Renal pelvis (tissue), 12 donors: ENCODE measurements at places on chromosomes 13 and 19.
A peak's percentile ranks its signal among the peaks of the same experiment; 100 is the strongest.

DNA sequence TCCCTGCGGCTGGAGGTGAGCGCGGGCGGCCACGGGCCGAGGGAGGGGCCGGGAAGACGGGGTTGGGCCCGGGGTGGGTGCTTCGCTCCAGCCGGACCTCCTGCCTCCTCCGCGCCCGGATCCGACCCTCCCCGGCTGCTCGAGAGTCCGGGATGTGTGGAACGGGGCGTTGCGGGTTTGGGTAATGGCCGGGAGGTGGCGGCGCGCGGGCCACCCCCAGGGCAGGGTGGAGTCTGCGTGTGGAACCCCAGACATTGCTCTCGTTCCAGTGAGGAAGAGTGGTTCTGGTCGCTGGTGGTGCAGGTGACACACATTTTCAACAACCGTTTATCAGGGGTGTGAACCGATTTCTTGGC, 38.8 kb downstream of the ARHGEF7 start:
- no peak for DNase-seq

GRCh38 chr19:4310247-4311121, 6.1 kb downstream of the FSD1 start:
- no peak for DNase-seq

- DNase-seq: no peak
These were observed 427.0 kb upstream of the KLF12 start for GRCh38 chr13:74561155-74561554.

GRCh38 chr19:47221080-47221841, 9.7 kb downstream of the BBC3 start:
- DNase-seq: no peak

DNA sequence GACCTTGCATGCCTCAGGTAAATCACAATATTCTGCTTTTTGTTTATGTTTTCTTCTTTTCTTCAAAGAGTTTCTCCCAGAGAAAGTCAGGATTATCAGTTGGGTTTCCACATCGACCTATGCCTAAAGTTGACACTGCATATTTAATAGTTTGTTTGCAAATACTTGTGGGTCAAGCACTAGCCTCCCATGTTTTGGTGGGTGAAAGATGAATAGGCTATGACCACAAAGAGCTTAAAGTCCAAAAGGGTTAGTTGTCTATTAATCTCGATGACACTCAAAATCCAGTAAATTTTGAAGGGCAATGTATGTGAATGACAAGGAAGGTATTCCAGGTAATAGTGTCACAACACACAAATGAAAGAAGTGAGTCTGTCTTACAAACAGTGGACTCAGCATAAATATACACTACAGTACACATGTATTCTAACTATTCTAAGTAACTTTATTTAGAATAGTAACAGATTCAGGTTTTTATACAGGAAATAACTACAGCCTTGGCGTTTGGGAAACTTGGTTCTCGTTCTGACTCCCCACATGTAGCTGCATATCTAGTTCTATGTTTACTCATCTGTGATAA, 667.1 kb downstream of the PCDH17 start:
- DNase-seq: no peak

DNA sequence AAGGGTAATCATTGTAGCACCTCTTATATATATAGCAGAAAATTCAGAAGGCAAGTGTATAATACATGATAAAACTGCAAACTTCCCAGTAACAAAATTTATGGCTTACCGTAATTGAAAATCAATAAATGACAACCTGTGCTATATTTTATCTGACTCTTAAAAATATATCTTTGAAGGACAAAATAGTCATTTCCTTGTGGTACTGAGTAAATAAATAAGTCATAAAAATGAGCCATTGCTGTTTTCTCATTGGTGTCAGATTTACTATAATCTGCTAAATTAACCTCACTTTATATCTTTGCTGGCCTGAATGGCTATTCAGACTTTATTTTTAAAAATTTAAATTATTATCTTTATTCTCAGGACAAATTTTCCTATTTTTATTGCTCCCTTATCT, 1319.1 kb upstream of the SPRY2 start:
- no peak for DNase-seq

GRCh38 chr19:29620931-29621351, 14.9 kb downstream of the POP4 start:
- DNase-seq: no peak

GRCh38 chr19:47813304-47813994, 8.3 kb upstream of the CRX start:
- DNase-seq: peak; percentile 57

DNA sequence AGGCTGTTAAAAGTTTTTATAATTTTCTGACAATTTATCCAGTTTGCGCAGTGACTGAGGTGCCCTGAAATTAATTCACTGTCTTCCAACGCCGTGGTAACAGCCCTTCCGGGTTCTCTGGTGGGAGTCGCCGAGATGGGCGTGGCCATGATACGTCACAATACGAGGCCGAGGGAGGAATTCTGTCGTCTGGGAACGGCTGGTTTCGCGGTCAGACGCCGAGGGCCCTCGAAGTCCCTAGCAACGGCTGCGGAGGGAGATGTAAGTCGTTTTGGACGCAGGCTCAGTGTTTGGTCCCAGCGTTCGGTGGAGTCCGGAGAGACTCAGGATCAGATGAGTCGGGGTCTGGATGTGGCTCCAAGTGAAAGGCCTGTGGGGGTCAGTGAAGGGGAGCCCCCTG, 21.7 kb downstream of the ZNF613 start:
- DNase-seq: peak; percentile 74
